Activated T-cell treated with anti-CD3 and anti-CD28 coated beads, Interleukin-2, amount 50 U/mL, for 1 hour (primary cell): ENCODE measurements at places on chromosomes 12 and 14.
A peak's percentile ranks its signal among the peaks of the same experiment; 100 is the strongest.

DNA sequence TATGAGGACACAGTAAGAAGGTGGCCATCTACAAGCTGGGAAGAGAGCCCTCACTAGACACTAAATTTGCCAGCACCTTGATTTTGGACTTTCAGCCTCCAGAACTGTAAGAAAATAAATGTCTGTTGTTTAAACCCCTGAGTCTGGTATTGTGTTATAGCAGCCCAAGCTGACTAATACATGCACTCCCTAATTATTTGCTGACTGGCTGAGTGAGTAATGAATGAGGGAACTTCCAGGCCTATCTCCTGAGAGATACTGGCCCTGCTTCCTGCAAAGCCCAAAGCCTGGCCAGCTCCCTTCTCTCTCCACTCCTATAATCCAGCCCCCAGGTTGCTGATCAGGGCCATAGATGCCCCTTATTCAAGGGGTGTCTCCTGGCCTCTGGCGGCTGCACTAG lies 120.0 kb upstream of the NOS1 start:
- no peak for DNase-seq

DNA sequence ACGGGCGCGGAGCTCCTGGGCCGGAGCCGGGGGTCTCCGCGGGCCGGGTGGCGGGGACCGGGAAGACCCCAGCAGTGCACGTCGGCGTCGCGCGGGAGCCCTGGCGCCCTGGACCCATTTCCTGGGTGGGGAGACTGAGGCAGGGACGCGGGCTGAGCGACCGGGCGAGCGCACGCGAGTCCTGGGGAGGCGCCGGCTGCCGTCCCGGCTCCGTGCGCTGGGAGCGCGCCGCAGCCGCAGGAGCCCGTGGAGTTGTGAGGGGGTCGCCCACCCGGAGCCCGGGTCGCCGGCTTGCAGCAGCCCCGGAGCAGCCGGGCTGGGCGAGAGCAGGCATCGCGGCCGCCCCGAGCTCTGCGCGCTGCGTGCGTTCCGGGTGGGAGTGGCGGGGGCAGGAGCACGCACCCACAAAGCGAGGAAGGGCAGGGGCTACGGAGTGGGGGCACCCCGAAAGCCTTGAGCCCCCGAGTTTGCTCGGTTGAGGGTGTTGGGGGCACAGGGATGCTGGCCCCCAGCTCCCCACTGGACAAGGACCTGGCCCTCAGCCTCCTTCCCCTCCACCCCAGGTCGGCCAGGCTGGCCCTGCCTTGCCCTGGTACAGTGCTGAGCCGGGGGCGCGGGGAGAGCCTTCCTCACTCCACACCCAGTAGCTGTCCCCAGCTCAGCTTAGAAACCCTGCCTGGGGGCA lies 620 bp downstream of the MMP17 start:
- DNase-seq: peak; percentile 31

DNA sequence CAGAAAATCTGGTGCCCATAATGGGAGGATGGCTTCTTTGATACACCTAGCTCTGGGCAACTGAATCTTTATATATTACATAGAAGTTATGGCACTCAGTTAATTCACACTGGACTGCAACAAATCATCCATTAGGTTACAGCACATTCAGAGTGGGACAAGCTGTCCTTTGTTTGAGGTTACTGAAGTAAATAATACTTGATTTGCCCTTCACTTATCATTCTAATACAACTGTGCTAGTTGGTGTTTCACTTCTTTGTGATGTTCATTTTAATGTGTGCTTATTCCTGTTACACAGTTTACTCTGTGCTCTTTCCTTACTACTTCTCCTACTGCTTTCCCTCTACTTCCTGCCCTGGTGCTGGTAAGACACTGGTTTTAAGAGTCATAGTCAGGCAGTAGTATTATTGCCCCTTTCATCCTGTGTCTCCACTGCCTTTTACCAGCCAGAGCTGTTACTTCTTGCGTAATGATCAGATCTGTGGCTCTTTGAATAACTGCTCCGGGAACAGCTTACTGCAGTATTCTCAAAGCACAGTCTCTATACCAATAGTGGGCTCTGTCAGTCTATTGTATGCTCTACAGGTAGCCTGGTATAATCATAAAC lies 36.4 kb upstream of the GXYLT1 start:
- no peak for DNase-seq

GRCh38 chr14:105883066-105884005 lies 357.0 kb downstream of the TMEM121 start:
- peak; percentile 11 for DNase-seq

- no peak for DNase-seq
These were observed 279.4 kb downstream of the CACNA1C start for GRCh38 chr12:2332236-2332635.

DNA sequence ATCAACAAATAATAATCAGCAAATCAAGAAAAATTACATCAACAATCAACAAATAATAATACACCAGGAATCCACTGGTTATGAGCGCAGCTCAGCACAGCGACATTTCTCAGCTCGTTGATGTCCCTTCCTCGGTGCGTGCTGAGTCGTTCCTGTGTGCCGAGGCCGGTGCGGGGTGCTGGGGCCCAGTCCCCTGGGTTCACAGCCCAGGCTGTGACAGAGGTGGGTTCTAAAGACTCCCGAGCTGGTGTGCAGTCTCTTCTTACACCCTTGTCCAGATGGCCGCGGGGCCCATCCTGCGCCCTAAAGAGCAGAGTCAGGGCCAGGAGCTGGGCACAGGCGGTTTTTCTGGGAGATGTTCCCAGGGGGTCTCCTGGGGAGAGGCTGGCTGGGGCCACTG lies 26.9 kb upstream of the TRAF3 start:
- no peak for DNase-seq

GRCh38 chr12:43206396-43206795 lies 345.6 kb downstream of the ADAMTS20 start:
- DNase-seq: no peak

DNA sequence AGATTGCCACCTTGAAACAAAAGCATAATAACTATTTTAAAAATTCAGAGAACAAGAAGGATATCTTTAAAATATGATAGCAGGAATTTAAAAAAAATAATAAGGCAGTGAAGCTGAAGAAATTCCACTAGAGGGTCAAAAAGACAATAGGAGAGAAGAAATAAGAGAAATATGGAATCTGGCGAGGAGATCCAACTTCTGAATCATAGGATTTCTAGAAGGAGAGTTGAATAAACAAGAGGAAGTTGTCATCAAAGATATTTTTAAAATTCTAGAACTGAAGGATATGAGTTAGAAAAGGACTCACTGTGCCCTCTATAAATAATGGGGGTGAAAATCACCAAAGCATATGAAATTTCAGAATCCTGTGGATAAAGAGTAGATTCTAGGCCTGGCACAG lies 26.8 kb upstream of the TOMM20L start:
- no peak for DNase-seq

DNA sequence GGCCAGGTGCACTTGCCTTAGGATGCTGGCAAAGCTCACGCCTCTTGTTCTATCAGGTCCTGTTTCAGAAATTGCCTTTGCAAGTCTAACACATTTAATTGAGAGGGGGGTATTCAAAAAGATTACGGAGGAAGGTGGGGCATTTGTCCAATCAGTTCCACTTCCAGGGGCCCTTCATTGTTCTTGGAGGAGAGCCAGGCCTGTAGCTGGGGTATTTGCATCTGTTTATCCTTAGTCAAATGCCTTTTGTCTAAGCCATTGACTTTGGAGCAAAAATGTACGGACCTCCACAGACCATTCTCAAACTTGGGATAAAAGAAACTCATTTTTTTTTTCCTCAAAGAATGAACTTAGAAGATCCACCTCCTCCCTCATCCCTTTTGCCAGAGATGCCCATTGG lies 582.0 kb downstream of the BCL11B start:
- no peak for DNase-seq

DNA sequence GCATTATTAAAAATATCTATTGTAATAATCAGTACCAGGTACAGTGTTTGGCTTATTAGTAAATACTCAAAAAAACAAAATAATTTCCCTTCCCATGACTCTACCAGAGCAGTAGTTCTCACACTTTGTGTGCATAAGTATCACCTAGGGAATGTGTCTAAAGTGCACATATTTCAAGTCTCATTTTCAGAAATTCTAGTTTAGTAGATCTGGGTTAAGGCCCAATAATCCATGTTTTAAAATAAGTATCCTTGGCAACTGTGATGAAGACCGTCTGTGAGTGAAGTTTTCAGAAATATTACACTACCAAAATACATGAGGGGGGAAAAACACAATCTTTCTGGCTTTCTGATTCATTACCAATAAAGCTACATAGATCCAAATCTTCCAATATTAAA lies 237.6 kb downstream of the SLC2A13 start:
- DNase-seq: no peak
